Esophagus muscularis mucosa (tissue), 4 donors: ENCODE measurements at places on chromosomes 16 and 17. TPM values are rescaled to one million over a fixed set of nuclear protein-coding genes. Genes with fewer than 3 reads are reported as not detected.

The RNF43 gene
- total RNA-seq: under 0.01 TPM

DNA sequence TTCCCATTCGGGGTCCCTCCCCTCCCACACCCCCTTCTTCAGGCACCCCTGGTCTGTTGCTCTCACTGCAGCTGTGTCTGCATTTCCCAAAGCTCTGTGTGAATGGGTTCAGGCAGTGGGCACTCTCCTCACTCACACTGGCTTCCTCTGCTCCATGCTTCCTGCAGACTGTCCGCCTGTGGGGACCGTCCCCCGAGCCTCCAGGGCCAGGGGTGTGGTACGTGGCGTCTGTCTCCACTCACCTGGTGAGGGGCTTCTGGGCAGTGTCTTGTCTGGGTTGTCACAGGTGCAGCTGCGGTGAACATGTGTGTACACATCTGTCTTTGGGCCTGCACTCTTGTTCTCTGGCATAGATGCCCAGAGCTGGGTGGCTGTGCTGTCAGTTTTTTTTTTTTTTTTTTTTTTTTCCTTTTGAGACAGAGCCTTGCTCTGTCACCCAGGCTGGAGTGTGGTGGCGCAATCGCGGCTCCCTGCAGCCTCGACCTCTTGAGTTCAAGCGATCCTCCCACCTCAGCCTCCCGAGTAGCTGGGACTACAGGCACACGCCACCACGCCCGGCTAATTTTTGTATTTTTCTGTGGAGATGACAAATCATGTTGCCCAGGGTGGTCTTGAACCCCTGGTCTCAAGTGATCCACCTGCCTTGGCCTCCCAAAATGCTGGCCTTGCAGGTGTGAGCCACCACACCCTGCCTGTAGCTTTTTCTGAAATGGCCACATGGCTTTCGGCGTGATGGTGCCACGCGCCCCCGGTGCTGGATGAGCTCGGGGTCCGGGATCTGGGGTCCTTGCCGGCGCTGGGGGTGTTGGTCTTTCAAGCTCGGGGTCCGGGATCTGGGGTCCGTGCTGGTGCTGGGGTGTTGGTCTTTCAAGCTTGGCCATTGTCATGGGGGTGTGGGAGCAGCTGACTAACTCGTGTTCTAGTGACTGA lies 56.5 kb upstream of the ZNF750 start:
- H3K4me3 ChIP-seq: no peak overlapping the region
- H3K36me3 ChIP-seq: peaks cover 45% of the 10 kb centered on the region
- no peak for DNase-seq
- H3K27me3 ChIP-seq: no peaks in the 10 kb centered on the region
- H3K27ac ChIP-seq: no peak overlapping the region
- H3K4me1 ChIP-seq: peaks cover 34% of the 10 kb centered on the region

DNA sequence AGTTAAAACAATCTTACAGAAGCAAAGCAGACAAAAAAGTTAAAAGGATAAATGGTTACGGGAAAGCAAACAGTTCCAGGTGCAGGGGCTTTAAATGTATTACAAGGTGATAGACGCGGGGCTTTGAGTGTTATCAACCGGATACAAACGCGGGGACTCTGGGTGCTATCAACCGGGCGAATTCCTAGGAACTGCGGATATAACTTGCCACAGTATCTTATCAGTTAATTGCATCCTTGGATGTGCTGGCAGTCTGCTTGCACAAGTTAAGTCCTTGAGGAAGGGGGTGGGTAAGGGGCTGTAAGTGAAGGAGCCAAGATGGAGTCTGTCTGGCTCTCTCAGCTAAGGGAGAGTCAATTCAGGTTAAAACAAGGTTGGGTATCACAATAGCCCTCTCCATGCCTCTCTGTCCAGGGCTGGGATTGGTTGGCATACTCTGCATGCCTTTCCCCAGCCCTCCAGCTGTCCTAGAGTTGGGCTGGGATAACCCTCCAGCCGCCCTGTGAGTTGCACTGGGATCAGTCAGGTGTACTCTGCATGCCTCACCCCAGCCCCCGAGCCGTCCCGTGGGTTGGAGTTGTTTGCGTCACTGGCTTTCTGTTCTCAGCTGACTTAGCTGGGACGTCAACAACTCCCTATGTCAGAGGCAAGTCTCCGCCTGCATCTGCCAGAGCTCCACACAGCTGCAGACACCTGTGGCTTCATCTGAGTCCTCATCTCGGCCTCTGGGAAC lies 40.9 kb downstream of the TMEM235 start:
- peaks cover 16% of the 10 kb centered on the region for H3K4me1 ChIP-seq
- H3K36me3 ChIP-seq: no peaks in the 10 kb centered on the region
- no peaks in the 10 kb centered on the region for H3K27me3 ChIP-seq
- H3K4me3 ChIP-seq: no peak overlapping the region
- no peak for DNase-seq

DNA sequence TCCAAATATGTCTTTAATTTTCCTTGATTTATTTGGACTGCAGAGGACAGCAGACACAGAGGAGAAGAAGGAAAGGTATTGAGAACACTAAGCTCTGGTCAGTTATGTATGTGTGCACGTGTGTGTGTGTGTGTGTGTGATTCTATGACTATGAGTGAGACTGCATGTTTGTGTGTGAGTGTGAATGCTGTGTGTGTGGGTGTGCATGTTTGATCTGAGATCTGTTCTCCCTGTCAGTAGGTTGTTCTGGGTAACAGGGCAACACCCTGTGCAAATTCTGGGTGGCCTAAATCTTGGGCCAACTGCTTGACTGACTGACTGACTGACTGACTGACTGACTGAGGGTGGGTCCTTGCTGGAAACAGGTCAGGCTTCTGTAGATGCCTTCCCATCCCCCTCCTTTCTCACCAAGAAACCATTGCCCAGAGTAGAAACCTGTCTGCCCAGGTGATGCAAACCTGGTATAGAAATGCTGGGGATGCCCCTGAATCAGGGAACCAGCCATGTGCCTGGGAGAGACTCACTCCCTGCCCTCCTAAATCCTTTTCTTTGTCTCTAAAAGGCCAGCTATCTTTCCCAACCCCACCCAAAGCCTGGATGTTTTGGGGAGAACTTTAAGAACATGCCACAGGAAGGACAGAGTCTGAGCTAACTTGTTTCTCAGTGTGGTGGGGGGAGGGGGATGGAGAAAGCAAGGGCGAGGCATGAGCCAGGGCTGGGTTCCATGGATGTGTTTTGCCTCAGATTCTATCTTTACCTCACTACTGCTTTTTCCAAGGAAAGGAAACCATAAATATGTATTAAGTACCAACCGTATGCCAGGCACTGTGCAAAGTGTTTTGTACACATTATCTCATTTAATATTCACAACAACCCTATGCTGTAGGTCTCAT lies 4.5 kb upstream of the NR1D1 start:
- H3K4me3 ChIP-seq: no peak overlapping the region
- H3K4me1 ChIP-seq: peaks cover 95% of the 10 kb centered on the region
- DNase-seq: no peak
- H3K27ac ChIP-seq: peak overlapping the region; percentile 99

The ZNF276 gene
- 16.1 TPM for total RNA-seq

The COL1A1 gene
- 20.7 TPM for total RNA-seq

GRCh38 chr16:12589676-12590075 lies 214.0 kb downstream of the CPPED1 start:
- no peaks in the 10 kb centered on the region for H3K4me1 ChIP-seq
- no peak overlapping the region for H3K27ac ChIP-seq
- no peak overlapping the region for H3K4me3 ChIP-seq
- DNase-seq: no peak

The SLC2A4 gene
- 147 TPM for total RNA-seq

DNA sequence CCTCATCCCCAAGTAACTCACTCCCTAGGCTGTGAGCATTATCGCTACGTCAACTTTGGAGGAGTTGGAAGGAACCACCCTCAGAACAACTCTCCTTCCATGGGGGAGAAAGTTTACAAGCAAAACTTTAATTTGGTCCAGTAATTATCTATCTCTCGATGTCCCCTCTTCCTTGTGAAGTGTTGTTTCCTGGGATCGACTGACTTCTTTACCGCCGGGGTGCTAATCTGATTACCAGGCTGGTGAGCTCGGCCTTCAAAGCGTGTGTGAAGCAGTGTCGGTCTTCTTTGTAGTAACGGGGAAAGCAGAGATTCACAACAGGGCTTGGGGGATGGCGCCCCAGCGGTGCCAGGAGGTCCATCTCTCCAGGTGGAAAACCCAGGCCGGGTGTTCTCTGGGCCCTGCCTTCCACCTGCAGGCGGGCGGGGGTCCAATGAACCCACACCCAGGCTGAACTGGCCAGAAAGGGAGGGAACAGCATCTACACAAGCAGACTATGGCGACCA lies 14.5 kb upstream of the FOXF1 start:
- H3K4me3 ChIP-seq: peak overlapping the region; percentile 68
- no peaks in the 10 kb centered on the region for H3K27me3 ChIP-seq
- H3K27ac ChIP-seq: peak overlapping the region; percentile 98
- no peak for DNase-seq

GRCh38 chr16:4617880-4618279 lies 3.2 kb upstream of the UBALD1 start:
- no peaks in the 10 kb centered on the region for H3K36me3 ChIP-seq
- H3K27me3 ChIP-seq: no peaks in the 10 kb centered on the region
- H3K4me3 ChIP-seq: no peak overlapping the region
- H3K27ac ChIP-seq: peak overlapping the region; percentile 99
- no peak for DNase-seq

- H3K36me3 ChIP-seq: no peaks in the 10 kb centered on the region
- H3K27ac ChIP-seq: peak overlapping the region; percentile 12
- peak overlapping the region; percentile 40 for H3K4me3 ChIP-seq
- H3K4me1 ChIP-seq: peaks cover 54% of the 10 kb centered on the region
- no peak for DNase-seq
Measured at GRCh38 chr16:85610059-85610445, 3.1 kb upstream of the GSE1 start.
